IMR-90 (cell line): ENCODE measurements at places on chromosomes 13 and 19. TPM values are rescaled to one million over a fixed set of nuclear protein-coding genes. Genes with fewer than 3 reads are reported as not detected.
A peak's percentile ranks its signal among the peaks of the same experiment; 100 is the strongest.

The CFAP97D2 gene
- polyA plus RNA-seq = not detected in 2 replicates

DNA sequence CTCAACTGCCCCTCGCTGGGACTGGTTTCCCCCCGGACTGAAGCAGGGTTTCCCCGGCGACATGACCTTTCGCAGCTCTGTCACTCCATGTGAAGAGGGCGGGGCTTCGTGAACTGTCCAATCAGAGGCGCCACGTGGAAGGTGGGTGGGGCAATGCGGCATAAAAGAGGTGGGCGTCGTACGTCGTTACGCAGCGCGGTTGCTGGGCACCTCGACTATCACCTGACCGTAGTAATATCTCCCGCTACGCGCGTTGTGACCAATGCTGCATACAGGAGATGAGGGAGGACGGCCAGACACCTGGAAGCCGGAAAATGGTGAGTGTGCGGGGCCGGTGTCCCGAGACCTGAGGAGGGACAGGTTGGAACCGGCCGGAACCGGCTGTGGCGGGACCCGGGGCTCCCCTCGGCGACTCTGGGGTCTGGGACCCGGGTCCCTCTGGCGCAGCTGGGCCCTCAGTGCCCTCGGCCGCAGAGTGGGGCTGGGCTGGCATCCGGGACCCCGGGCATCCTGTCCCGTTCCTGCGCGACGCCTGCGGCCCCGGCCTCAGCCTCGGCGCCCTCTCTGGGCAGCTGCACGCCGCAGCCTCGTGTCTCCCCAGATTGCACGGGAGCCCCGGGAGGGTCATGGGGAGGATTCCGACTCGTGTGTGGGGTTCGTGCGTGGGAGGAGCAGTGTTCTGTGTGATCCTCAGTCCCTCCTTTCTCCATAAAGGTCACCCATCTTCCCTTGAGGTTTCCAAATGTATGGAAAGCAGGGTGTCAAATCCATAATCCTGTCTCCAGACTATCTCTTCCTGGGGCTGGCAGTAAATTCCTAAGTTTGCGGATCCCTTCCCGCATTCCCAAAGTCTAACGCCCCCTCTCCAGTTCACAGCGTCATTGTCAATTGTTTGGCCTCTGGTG, 32.2 kb downstream of the ZNF136 start:
- peak; percentile 6 for DNase-seq

DNA sequence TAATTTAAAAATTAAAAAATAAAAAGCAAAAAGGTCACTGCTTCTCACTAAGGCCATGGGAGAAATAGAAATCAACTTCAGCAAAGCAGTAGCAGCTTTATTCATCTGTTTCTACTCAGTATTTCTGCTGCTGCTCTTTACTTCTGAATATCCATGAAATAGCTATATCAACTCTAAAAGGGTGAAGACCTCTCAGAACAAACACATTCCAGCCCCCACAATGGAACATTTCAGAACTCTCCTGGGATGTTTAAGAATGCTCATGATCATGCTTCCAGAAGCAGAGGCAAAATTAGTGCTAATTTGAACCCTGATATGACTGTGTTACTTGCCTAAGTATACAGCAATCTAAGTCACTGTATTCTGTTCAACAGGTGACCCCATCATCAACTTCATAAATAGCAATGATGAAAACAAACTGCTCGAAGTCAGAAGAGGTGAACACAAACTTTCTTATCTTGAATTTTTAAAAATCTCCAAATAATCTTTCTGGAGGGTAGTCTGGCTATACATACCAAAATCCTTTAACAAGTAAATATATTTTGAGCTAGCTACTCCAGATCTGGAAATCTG, 29.6 kb upstream of the DOCK9 start:
- no peak for DNase-seq

- DNase-seq = no peak
These were observed 58.0 kb downstream of the USPL1 start for GRCh38 chr13:30675717-30676116.

DNA sequence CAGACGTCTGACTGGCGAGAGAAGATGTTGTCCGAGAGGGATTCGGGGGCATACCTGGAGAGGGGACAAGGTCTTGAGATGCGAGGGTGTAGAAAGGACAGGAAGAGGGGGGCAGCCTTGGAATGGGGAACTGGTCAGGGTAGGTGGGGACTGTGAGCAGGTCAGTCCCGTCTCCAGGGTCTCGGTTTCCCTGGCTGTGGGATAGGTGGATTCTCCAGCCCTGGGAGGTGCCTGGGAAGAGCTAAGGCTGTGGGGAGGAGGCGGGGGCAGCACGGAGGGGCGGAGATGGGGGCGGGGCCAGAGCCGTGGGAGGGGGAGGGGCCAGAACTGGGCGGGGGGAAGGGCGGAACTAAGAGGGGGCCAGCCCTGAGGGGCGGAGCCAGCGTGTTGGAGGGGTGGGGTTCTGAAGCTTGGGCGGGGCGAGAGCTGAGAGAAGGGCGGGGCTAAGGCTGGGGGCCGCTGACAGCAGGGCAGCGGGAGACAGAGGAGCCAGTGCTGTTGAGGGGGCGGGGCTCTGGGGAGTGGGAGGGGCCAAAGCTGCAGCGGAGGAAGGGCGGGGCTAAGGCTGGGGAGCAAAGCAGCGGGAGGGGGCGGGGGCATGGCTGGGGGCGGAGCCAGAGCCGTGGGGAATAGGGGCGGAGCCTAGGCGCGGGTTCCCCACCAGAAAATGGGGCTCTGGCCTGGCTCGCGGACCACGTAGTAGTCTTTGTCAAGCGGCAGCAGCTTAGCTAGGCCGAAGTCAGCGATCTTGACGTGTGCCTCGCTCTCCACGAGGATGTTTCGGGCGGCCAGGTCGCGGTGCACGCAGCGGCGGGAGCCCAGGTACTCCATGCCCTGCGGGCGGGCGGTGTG, 9.5 kb upstream of the INSL3 start:
- peak; percentile 67 for DNase-seq

The CGB1 gene
- not detected in 2 replicates for polyA plus RNA-seq

DNA sequence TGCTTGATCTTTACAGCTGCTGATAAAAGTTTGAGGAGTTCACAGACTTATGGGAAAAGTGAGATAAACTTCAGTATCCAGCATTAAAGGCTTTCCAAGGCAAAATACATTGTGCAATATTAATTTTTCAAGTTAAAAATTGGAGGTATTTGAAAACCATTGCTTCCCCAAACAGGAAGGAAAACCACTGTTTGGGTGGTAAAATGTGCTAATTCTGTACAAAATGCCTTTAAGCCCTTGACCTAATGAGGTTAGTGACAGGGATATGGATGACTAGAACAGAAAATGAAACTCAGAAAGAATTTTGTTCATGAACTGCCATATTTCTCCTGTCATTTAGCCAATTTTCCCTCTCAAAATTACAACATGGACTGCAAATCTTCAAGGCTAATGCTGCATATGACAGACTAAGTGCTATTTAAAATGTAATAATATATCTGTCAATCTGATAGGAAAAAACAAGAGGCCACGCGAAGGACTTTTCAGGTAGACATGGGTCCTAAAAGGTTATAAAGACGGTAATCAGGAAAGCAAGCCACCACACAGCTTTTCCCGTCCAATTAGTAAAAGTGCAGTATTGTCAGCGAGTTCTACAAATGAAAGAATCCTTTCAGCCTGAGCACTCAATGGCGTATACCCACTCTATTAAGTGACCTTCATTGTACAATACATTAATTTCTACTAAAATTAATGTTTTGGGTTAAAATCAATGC, 212.8 kb downstream of the ENOX1 start:
- no peak for DNase-seq

The POSTN gene
- polyA plus RNA-seq = 31.5 and 44.7 TPM in 2 replicates

DNA sequence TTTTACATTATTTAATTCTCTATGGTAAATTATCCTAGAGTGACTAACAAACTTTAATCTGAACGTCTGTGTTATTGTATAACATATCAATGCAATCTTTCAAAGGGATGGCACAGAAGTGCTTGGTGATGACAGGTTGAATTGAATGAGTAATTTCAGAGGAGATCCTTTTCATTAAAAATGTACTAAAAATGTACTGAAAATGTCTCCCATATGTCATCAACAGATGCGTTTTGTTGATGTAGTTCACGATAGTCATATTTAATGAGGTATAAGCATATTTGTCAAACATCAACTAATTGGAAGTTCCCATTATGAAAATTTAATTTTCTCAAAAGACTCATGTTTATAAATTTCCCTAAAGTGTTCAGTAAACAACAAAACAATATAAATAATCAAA, 1434.7 kb upstream of the PCDH20 start:
- no peak for DNase-seq

DNA sequence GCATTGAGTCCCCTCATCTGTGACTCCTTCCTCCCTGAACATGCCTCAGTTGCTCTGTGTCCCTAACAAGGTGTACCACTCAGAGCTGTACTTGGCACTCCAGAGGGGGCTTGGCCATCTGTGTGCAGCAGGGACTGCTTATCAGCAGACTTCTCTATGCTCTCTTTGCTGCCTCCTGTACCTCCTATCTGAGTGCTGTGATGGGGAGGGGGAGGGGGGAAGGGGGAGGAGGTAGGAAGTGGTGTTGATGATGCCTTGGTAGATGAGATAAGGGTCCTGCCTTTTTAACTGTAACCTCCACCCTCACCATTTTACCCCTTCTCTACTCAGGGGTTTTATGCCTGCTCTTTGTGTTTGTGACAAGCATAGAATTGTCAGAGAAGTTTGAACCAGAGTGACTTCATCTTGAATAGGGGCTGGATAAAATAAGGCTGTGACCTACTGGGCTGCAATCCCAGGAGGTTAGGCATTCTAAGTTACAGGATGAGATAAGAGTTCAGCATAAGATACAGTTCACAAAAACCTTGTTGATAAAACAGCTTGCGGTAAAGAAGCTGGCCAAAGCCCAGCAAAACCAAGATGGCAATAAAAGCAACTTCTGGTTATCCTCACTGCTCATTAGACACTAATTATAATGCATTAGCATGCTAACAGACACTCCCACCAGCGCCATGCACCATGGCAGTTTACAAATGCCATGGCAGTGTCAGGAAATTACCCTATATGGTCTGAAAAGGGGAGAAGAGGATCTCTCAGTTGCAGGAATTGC, 13.2 kb downstream of the PCDH8 start:
- DNase-seq = no peak

DNA sequence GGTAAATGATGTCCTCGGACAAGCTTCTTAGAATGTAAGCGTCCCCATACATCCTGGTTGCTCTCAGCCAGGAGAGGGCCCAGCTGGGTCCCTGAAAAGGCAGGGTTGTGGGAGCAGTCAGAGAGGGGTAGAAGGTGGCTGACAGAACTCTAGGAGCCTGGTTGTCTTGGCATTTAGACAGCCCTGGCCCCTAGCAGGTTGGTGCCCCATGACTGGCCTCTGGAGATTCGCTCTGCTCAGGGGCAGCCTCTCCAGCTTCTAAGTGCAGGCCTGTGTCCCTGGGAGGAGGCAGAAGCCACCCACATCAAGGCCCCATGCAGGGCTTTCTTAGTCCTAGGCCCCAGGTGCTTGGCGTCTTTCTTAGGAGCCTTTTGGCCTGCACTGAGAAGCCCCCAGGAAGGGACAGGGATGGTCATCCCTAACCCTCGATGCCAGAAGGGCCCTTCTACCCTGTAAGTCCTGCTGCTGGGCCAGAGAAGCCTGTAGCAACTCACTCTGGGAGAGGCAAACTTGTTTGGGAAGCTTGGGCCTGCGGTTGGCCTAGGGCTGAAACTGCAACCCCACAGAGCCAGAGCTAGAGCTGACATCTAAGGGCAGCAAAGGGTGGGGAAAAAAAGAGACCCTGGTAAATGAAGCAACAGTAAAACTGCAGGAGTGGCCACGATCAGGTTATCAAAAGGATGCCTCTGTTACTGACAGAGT, 2.8 kb upstream of the CDX2 start:
- no peak for DNase-seq

GRCh38 chr13:42048684-42049453, 421 bp downstream of the DGKH start:
- DNase-seq = peak; percentile 78

The CEBPG gene
- polyA plus RNA-seq = 7.9 and 9.2 TPM in 2 replicates

DNA sequence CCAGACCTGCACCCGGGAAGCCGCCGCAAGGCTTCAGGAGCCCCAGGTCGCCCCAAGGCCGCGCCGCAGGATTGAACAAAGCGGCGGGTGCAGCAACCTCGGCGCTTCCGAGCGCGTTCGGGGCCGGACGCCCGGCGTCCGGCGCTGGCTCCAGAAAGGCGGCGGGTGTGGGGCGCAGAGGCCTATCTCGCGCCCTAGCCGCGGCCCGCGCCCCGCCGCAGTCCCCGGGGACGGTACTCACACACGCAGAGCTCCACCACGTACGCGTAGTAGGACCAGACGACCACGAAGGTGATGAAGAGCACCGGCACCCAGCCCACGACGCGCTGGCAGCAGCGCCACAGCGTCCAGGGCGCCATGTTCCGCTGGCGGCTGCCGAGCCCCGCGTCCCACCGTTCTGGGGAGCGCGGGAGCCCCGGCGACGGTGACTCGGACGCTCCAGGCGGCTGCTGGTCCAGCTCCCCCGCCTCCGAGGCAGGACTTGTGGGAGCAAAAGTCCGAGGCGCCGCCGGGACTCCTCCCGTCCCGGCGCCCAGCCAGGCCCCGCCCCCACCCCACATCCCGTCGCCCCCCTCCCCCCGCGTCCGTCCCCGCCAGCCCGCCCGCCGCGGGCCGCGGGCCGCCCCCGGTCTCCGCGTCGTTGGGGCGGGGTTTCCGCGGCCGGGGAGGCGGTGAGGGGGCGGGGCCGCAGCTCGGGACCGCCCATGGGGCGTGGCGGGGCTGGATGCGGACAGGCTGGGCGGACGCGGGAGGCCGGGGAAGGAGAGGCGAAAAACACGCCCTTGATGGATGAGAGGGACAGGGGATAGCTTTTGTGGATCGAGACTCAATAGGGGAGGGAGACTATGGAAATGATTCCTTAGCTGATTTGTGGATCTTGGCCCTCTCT, at the start of gene ZDHHC20:
ZDHHC20 (minus strand) TSS at position 491 of the 889 bp plus-strand sequence; CDS start at position 359, 132 bp downstream.
- peak; percentile 78 for DNase-seq

GRCh38 chr19:46776927-46777911, 11.2 kb downstream of the SLC1A5 start:
- no peak for DNase-seq

GRCh38 chr13:100409132-100409531, 179.5 kb downstream of the GGACT start:
- peak; percentile 8 for DNase-seq

The SULT2A1 gene
- not detected in 2 replicates for polyA plus RNA-seq
